ENCODE measurements at places on chromosomes 12 and 14.

GRCh38 chr12:72315858-72316257, 43.7 kb downstream of the TRHDE start:
- no peak for DNase-seq

DNA sequence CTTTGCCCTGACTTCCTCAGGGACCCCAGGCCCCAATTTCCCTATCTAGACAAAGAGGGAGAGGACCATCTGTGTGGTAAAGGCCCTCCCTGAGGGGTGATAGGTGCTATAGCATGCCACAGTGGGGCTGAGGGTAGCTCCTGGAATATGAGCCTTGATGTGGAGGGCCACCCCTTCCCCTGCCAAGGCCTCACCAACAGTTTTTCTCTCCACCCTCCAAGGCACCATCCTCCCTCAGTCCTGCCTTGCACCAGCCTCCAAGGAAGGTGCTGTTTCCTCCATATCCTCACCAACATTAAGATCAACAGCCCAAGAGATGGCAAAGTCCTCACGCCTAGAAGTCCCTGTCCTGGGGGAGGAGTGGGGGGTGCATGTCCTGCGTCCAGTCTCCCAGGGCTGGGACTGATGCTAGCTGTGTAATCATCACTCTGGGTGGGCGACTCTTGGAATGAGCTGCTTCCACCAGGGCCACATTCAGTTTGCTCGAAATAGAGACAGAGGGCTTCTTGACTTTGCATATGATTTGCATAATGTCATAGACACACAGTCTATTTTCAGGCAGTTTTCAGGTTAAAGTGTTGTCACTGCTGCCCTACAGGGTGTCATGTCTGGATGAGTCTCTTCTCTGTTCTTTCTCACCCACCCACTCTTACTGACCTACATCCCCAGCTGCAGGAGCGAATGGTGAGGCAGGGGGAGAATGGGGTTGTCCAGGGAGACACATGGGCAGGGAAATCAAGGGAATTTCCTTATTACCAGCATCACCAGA, 17.4 kb downstream of the ACVRL1 start:
- no peak for DNase-seq

DNA sequence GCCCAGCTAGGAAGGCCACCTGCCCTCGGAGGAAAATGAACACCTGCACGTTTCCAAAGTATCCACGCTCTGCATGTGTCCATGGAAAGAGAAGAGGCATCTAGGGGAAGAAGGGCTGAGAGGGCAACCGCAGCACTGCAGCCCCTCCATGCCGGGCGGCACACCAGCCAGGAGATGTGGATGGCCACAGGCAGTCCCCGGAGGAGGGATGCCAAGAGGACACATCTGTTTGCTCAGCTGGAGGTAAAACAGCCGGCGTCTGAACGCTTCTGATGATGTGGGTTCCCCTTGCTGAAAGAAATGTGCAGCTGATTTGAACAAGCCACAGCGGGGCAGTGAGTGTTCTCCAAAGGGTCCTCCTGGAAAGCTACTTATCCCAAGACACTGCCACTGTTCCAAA, 34.0 kb downstream of the CHGA start:
- no peak for DNase-seq

DNA sequence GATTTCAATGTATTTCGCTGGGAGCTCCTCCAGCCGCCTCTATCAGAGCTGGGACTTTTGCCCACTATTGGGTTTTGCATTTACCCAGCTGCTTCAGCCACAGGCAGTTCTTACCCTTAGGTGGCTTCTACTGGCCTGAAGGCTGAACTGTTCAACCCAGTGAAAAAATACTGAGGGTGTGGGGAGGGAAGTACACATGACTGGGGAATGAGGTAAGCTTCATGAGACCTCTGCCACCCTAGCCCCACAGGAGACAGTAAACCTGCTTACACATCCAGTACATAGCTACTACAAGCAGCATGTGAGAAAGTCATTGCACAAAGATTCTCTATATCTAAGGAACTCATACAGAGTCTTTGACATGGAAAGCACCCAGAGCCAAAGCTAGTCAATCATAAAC, 411.1 kb downstream of the SYT1 start:
- DNase-seq: no peak
